ENCODE measurements at places on chromosomes 3 and 15.
A peak's percentile ranks its signal among the peaks of the same experiment; 100 is the strongest.

DNA sequence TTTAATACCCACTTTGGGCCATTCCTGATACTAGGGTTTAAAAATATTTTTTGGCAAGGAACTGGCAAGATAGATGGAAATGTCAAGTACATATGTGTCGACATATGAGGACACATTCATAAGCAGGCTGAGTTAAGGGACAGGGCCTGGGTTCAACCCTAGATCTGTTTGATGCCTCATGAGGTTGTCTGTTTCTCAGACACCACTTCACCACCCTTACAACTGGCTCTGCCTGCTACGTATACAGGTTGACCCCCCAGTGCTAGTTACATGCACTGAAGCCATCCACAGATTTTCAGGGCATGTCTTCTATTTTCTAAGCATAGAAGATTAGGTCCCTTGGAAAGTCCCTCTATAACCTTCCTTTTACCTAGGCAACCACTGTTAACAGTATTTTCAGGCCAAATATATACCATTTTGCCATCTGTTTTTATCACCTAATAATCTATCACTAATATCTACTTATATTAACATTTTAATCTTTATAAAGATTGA, 296.7 kb downstream of the PLCL2 start:
- no peak for DNase-seq

- DNase-seq: no peak
These were observed 514 bp upstream of the FAM174B start for GRCh38 chr15:92656089-92656488.

DNA sequence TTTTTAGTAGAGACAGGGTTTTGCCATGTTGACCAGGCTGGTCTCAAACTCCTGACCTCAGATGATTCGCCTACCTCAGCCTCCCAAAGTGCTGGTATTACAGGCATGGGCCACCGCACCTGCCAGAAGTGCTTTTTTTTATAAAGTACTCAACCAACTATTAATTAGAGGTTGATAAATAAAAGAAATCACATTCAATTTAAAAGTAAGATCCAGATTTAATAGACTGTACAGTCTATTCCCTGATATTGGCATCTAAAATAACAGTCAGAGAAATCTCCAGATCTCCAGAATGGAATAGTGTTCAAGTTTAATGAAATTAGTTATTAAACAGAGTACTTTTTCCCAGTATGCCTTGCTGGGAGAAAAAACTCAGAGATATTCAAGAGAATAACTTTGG, 142.9 kb upstream of the SLC2A2 start:
- DNase-seq: no peak

DNA sequence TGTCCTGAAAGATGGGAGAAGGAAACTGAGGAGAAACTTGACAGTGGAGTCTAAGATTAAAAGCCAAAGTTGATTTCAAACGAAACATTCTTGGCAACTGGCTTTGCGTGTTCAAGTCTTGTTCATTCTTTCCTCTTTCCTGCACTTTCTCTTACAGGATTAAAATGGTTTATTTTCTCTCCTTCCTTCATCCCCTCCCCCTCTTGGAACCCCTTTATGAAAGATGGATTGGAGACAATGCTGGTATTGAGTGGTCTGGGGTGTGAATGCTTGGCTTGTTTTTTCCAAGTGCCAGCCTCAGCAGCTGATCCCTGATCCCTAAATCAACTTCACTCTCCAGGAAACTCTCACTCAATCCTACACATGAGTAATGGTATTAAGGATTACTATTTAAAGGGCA, 703 bp upstream of the LSAMP start:
- no peak for DNase-seq

DNA sequence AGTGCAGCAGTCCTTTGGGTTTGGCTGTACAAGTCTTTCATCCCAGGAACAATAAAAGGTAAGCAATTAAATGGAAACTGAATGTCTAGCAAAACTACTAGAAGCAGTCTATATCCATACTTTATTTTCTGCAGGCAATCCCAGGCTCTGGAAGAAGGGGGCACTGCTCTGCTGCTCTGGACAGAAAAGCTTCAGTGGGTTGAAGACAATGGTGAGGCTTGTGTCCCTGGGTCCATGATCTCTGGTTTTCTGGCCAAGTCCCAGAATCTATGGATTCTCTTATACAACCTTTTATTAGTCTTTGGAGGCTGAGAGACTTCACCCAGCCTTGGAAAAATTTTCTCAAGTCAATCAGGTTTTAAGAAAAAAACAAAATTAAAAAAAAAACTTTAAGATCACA, 35.6 kb downstream of the SCAP start:
- DNase-seq: no peak

- no peak for DNase-seq
These were observed 110.9 kb downstream of the BDH1 start for GRCh38 chr3:197444793-197445379.

- no peak for DNase-seq
These were observed 158.4 kb upstream of the CCDC54 start for GRCh38 chr3:107218864-107219269.

- no peak for DNase-seq
These were observed 107.8 kb upstream of the BCL6 start for GRCh38 chr3:187852842-187853730.

DNA sequence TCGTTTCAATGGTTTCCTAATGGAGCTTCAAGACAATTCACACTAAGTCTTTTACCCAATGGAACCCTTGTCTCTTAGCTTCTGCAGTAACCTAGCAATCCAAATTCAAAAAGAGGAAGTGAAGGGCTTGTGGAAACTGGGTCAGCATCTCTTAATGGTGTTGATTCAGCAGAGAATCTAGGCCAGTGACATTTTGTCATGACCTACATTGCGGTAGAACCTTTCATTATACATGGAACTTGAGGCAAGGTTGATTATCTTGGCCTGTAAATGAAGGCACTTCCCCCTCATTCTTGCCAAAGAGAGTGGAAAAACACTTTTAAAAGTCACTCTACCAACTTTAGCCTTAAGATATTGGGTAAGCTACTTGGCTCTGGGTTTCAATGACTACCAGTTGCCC, 42.8 kb downstream of the C2CD4B start:
- no peak for DNase-seq

GRCh38 chr3:177446165-177446601, 248.9 kb upstream of the TBL1XR1 start:
- no peak for DNase-seq

DNA sequence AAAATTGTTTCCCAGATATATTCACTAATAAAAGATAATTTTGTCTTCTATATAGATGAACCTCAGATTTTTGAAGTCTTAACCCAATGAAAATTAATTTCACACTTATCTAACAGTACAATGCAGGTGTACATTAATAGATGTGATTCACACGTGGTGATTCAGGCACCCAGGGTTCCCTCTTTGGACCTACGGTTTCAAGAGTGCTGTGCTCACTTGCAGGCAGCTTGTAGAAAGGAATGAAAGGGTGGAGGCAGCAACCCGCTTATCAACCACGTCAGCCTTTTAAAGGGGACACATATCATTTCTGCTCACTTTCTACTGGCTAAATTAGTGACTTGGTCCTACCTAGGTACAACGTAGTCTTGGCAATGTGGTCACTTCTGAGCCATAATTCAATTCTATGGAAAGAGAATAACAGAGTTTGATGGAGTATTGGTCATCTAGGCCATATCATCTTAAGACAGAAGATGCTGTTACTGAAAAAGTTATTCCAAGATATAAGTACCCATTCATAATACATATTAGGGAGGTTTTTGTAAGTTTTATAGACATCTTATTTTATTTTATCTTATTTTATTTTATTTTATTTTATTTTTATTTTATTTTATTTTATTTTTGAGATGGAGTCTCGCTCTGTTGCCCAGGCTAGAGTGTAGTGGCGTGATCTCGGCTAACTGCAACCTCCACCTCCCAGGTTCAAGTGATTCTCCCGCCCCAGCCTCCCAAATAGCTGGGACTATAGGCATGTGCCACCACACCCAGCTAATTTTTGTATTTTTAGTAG, 37.9 kb downstream of the ACP3 start:
- DNase-seq: no peak

GRCh38 chr3:40691452-40691861, 166.7 kb downstream of the ZNF621 start:
- no peak for DNase-seq

DNA sequence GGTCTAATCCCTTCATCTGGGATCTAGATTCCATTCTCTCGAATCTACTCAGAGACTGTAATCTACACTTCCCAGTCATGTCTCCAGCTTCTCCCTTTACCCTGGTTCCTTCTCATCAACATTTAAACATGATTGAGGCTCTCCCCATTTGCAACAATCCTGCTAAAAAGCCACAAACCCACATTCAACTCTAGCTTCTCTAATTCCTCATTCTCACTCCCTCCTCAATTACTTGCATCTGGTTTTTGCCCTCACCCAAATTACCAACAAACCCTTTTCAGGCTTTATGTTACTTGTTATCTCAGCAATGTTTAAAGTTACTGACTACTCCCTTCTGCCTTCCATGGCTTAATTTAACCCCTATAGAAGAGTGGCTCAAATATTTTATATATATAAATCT, 11.5 kb downstream of the ETFA start:
- DNase-seq: no peak

GRCh38 chr3:153379516-153379915, 217.5 kb downstream of the RAP2B start:
- DNase-seq: no peak

GRCh38 chr3:156404217-156404616, 150.7 kb downstream of the SSR3 start:
- no peak for DNase-seq

DNA sequence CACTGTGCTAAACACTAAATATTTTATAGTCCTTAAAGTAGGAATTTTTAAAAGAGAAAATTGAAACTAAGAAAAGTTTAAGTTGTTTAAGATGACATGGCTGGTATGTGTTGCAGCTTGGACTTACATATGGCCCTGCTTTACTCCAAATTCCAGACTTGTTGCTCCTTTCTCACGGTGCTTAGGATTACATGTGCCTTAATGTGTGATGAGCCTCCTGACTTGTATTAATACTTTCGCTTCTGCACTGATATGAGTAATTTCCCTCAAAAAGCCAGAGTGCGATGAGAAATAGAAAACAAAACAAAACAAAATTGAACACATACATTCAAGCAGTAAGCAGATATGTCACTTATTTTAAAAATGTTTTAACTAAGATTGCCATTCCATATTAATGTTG, 250.2 kb downstream of the VGLL3 start:
- no peak for DNase-seq

GRCh38 chr15:38740206-38740605, 175.6 kb upstream of the RASGRP1 start:
- DNase-seq: no peak

DNA sequence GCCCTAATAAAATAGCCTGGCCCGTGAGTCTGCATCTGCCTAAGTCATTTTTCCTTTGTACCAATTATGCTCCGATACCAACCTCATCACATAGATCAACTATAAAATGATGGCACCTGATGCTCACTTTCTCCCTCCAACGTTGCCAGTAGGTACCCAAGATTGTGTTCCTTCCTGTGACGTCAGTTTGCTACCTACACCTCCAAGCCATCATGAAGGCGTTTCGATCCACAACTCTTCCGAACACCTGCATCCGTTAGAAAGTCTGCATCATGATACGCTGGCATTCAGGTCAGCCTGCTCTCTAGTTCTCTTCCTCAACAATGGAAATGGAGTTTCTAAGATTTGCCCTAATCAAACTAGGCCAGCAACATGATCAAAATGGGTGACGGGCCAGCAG, 7.7 kb downstream of the PKM start:
- DNase-seq: no peak

GRCh38 chr15:64975390-64975789, 14.3 kb downstream of the SPG21 start:
- DNase-seq: no peak

GRCh38 chr15:81273200-81273599, 50.7 kb downstream of the STARD5 start:
- no peak for DNase-seq

DNA sequence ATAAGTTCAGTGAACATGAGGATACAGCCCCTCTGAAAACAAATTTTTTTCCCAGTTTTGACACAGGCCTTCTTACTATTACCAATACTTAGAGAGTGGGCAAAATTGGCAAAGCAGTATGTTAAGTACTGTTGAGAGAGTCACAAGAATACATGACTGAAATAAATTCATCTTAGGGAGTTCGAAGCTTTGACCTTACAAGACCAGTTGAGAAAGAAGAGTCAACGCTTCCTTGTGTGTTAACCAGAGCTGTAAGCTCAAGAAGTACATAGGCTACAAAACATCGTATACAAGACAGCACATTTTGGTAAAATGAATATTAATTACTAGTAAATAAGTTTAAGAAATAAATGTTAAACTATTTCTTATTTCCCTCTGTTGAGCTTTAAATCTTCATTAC, 164.4 kb upstream of the RORA start:
- no peak for DNase-seq

- DNase-seq: no peak
These were observed 121.2 kb downstream of the TLE3 start for GRCh38 chr15:69976366-69976994.

DNA sequence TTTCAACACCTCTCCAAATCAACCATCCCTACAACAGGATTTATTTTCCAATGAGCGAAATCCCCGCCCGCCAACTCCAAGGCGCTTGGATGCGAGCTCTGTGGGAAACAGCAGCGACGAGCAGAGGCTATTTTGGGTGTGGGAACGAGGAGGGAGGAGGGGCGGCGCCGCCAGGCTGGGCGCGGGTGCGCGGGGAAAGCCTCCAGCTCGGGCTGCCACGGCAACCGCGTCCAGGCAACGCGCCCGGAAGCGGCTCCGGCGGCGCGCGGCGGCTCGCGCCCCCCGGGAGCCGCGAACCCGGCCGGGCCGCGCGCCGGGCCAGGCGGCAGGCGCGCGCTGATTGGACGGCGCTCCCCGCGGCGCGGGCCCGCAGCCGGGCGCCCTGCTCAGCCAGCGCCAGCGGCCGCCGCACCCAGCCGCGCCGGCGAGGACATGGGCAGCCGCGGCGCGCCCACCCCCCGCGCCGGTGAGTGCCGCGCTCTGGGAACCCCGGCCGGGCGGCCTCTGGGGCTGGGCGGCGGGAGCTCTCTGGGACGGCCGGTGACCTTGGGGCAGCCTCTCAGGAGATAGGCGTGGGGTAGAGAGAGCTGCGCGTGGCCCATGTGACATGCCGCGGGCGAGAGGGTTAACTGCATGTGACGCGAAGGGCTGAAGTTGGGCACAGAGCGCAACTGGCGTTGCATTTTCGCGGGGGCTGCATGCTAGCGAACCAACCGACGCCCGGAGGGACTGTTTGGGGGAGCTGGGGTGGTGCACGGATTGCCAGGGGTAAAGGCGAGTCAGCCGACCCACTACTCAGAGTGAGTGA, at the start of gene FAM81A:
FAM81A (plus strand) TSS at position 370 of the 808 bp plus-strand sequence. CDS start 20,441 bp downstream, outside the sequence.
- DNase-seq: peak; percentile 74

Data from BE2C (cell line).